NCI-H2081 treated with DMSO at 0.1 percent for 48 hours (cell line): ENCODE measurements at places on chromosomes 12 and 14.

GRCh38 chr14:93895023-93895604 is 32.0 kb upstream of the FAM181A start:
- DNase-seq: no peak

GRCh38 chr12:30213166-30213565 is 429.4 kb upstream of the TMTC1 start:
- DNase-seq: no peak

- DNase-seq: no peak
These were observed 9.3 kb upstream of the TMEM260 start for GRCh38 chr14:56570295-56570694.

- no peak for DNase-seq
These were observed 930.8 kb downstream of the BCL11B start for GRCh38 chr14:98341211-98341610.

DNA sequence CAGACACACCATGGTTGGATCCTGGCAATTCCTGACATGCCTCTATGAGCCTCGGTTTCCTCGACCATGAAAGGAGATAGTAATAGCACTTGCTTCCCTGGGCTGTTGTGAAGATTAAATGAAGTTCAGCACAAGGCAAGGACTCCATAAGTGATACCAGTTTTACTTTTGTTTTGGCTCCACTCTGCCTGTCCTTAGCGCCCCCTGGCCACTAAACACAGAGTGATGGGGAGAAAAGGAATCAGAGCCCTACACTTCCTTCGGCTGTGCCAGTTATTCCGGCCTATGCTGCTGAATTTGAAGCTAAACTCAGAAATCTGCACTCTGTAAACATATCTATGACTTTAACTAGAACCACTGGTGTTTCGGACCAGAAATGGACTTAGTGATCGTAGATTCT is 173.8 kb downstream of the C12orf75 start:
- DNase-seq: no peak

DNA sequence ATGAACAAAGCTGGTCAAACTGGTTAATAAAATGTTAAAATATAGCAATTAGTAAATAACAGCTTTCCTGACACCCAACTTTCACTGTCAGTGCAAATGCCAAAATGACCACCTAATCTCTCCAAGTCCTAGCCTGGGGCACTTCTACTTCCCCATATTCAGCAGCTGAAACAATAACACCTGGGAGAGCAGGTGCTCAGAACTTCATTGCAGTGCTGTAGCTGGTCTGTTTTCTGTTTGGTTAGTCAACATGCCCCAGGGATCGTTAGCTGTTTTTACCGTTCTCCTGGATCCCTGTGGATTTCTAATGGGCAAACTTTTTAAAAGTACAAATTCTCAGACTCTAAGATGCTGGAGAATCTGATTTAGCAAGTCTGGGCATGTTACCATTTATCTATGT is 759.7 kb downstream of the GALC start:
- no peak for DNase-seq

GRCh38 chr12:126907900-126908764 is 1358.8 kb upstream of the TMEM132C start:
- no peak for DNase-seq

GRCh38 chr12:54222609-54223008 is 33.8 kb upstream of the SMUG1 start:
- DNase-seq: no peak

GRCh38 chr12:34396006-34396860 is 373.9 kb downstream of the ALG10 start:
- DNase-seq: no peak

GRCh38 chr12:24848941-24849477 is 99.9 kb downstream of the BCAT1 start:
- no peak for DNase-seq

- no peak for DNase-seq
These were observed 103.2 kb downstream of the SLC25A47 start for GRCh38 chr14:100426314-100426713.

GRCh38 chr12:81644503-81644902 is 114.6 kb downstream of the PPFIA2 start:
- DNase-seq: peak; percentile 58

DNA sequence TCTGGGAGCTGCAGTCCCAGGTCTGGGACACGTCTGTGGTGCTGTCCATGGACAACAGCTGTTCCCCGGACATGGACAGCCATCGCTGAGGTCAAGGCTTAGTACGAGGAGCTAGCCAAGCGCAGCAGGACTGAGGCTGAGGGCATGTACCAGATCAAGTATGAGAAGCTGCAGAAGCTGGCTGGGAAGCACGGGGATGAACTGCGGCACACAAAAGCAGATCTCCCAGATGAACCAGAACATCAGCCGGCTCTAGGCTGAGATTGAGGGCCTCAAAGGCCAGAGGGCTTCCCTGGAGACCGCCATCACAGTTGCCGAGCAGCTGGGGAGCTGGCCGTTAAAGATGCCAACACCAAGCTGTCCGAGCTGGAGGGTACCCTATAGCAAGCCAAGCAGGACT is 375.3 kb downstream of the SEC23A start:
- DNase-seq: no peak

DNA sequence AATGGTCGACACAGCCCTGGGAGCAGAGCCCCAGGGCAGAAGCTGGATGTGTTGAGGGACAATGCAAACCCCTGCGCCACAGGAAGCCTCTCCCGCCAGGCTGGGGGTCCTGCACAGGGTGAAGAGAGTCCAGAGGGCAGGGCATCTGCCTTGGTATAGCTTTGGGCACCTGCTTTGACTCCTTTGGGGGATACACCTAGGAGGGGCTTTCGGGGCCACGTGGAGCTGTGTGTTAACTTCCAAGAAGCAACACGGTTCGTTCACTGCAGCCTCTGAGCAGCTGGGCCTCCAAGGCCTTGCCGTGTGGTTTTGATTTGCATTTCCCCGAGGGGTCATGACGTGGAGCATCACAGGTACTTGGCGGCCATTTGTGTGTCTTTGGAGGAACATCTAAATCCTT is 5.8 kb upstream of the PUS1 start:
- no peak for DNase-seq

DNA sequence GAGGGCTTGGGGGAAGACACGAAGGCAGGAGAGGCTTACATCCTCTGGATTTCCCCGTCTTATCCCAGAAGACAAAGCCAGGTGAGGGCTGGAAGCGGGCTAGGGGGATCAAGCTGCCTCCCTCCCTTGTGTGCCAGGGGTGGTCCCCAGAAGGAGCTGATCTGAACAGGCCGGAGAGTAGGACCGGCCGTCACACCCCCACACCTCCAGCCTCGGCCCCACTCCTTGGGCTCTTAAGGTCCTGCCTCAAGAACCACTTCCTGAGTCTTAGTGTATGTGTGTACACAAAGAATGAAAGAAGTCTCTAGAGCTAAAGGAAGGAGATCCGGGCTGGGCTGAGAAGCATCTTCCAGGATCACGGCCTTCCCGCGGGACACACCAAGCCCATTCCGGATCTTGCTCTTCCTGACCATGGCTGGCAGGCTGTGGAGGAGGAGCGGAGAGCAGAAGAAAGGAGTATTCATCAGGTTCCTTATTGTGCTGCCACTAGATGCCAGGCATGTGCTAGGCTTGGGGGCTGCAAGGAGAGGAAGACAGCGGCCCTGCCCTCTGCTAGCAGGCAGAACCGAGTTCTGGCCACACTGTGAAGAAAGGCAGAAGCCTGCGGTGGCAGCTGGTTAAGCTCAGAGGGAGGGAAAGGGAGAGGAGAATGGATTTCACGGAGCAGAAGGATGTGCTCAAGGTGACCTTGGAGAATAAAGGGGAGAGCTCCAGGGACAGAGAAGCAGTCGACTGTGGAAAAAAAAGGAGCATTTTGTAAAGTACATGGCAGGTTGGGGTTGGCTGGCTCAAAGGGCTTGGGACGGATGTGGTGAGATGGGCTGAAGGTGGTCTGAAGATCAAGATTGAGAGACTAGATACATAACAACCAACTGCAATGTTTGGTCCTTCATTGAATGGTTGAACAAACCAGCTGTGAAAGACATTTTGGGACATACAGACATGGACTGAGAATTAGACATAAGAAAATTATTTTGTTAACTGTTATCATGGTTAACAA is 1.3 kb upstream of the CD63 start:
- no peak for DNase-seq

- no peak for DNase-seq
These were observed 326.3 kb downstream of the ZFP36L1 start for GRCh38 chr14:68466491-68466977.

- no peak for DNase-seq
These were observed 134.1 kb downstream of the FSCB start for GRCh38 chr14:44372807-44373489.

DNA sequence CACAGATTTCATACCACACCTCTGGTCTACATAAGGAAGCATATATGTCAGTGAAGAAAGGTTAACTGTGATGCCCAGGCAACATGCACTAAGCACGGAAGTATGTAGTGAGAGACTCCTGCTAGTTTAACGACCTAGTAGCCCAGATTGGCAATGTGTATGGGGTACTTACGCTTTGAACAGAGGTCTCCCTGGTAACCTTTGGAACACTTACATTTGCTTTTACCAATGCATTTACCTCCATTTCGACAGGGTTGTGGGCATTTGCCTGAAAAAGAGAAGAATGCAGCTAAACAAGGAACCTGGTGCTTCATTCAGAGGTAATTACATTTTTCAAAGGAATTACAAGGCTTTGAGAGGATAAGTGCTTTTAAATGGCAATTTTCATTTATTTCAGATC is 65.2 kb downstream of the WIF1 start:
- no peak for DNase-seq

GRCh38 chr14:99041141-99041819 is 230.7 kb downstream of the BCL11B start:
- no peak for DNase-seq

DNA sequence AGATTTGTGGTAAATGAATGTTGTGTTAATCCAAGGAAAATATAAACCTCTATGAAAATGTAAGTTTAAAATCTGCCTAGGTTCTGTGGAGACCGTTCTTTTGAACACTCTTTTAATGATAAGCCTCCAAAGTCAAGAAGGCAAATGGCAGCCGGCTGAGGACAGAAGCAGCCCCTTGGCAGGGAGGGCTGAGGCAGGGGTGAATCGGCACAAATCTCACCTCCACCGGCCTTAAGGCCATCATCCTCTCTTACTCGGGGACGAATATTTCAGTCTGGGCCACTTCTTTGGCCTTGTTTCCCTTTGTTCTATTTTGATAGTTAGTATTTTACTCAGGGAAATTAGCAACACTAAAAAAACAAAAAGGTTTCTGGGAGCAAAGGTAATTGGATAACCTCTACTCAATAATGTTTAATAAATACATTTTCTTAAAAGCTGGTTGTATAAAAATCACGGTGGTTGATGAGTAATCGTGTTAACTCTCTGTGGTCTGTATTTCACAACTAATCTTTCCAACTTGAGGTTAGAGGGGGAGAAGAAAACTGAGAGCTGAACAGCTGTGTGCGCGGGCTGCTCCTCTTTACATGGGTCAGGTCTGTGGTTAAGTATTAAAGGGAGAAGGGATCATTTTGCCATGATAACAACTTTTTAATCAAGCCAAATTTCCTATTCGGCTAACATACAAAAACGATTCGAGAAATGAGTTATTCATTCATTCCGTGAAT is 18.6 kb downstream of the LGMN start:
- no peak for DNase-seq

- no peak for DNase-seq
These were observed 207.0 kb upstream of the CDKN3 start for GRCh38 chr14:54189748-54190354.

DNA sequence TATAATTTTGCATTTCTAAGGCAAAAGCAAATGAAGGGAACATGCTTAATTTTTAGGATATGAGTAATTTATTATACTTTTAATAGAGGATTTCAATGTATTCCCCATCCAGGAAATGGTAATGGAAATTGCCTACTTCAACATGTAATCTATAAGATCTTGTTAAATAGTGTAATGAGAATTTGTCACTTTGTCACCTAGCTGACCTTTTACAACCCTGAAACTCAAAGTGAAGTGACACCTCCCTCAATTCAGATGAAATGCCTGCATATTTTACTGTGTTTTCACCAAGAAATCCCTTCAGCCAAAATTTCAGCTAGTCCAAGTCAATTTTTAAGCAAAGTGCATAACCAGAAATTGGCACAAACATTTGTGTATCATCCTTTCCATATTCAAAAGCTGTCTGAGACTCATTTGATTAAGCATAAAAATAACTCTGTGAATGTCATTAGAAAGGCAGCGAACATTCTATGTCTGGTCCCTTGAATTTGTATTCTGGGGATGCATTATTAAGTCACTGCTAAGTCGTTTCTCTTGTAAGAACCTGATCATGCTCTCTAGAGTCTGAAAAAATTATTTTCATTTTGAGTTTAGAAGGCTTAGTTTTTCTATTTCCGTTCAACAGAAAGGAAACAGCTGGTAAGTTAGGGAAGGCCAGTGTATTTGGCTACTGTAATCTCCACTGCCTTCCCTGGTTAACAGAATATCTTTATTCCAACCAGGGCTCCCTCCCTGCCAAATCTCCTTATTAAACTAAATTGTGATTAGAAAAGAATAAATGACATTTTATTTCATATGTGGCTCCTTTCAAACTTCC is 100.8 kb downstream of the IGF1 start:
- DNase-seq: no peak
